ENCODE measurements at places on chromosomes 5 and 9.

DNA sequence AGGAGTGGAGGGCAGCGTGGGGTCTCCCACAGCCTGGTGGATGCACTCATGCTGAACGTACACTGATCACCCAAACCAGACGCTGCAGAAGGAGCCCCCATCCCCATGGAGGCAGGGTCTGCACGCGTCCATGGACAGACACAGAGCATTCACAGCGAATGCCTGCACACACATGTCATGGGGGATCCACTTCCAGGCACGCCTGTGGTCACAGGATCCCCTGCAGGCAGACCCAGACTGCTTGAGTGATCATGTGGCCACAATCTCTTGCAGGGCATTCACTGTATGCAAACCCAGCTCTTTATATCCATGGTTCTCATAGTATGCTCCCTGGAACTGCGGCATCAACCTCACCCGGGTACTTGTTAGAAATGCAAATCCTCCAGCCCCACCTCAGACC is 5.4 kb downstream of the SNCB start:
- no peak for DNase-seq

GRCh38 chr5:962386-962785 is 46.2 kb upstream of the NKD2 start:
- no peak for DNase-seq

DNA sequence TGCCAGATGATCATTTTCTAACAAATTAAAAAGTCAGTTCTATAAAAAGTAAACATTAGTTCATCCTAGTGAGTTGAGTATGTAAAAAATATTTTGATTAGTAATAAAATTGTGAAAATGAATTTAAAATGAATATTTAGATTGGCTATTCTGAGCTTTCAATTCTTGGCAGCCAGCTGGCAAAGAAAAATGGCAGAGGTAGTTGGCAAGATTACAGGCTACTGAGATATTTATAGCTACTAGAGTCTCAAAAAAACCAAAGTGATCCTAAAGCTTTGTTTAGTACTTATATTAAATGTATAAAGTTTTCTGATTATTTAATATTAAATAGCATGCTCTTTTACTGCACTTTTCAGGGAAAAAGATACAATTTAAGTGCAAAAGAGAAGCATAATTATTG is 25.0 kb downstream of the SGTB start:
- DNase-seq, result no peak

- DNase-seq, result no peak
Measured at GRCh38 chr5:32810804-32811203, 99.7 kb downstream of the NPR3 start.

GRCh38 chr5:94776167-94776566 is 157.7 kb downstream of the SLF1 start:
- no peak for DNase-seq

DNA sequence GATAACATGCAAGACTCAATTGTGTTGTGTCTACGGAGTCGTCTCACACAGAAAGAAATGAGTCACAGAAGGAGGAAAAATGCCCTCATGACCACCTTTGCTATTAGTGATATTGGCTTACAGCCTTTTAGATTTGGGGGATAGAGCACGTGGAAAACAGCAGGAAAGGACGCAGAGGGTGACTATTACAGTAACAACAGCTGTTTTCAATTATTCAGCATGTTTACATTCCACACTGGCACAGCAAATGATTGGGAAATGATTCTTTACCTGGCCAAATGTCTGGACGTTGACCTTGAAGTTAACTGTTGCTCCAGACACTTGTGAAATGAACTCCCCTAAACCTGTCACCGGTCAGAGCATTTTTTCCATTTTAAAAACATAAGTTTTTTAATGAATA is 46.8 kb downstream of the APTX start:
- no peak for DNase-seq

DNA sequence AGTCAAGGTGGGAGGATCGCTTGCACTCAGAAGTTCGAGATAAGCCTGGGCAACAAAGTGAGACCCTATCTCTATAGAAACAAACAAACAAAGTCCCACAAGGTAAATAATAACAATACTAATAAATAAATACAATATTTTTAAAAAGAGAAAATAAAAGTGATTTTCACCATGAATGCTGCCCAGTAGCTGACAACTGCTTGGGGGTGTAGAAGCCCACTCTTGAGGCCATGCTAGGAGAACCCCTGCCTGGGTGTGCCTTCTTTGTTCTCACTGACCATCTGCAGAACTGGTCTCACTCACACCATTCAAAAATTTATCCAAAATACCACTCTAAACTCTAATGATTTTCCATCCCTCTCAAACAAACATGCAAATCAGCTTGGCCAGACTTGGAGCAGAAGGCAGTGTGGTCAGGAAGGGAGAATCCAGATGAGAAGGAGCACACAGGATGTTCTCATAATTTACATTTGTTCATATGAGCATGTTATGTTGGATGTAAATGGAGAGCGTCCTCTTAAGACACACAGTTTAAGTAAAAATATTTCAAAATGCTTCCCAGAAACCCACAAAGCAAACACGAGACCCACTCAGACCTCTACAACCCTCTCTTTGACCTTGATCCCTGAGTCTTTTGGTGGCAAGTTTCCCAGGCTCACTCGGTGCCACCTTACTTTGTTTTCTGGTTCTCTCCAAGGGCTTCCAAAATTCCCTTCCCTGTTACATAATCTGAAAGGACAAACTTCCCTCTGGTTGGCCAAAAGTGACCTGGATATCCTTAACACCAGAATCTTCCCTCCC is 7.9 kb upstream of the RAI14 start:
- DNase-seq, result no peak

GRCh38 chr9:20640331-20641187 is 18.3 kb upstream of the MLLT3 start:
- DNase-seq, result peak; percentile 72

DNA sequence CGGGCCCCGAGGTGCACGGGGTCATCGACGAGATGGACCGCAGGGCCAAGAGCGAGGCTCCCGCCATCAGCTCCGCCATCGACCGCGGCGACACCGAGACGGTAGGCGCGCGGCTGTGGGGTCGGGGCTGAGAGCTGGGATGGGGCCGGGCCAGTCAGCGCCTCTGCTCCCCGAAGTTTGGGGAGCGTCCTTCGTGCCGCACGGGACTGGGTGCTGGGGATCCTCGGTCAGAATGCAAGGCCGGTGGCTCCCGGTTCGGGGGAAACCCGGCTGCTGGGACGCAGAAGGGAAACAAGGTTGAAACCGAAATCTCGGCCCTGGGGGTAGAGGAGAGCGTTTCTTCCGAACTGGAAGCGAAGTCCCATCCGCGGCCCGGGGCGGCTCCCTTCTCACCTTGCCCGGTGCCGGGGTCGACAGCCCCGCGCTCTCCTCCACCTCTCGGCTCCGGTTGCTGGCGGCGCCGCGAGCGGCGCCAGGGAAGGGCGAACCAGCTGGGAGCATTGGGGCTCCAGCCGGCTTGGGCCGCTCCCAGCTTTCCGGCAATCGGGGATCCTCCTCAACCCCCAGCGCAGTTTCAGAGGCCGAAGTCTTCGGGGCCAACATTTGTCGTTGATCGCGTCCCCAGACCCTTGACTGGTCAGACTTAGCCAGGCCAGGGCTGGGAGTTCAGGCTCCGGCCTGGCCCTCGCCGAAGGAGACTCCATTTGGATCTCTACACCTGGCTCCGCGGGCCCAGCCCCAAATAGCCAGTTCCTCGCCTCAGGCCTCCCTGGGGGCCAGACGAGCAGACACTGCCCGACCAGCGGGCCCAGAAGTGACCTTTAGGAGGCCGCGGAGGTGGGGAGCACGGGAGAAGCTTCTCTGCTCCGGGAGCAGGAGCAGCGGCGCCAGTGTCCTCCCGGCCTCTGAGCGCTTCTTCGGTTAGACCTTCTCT is 1.1 kb downstream of the LHX2 start:
- no peak for DNase-seq

DNA sequence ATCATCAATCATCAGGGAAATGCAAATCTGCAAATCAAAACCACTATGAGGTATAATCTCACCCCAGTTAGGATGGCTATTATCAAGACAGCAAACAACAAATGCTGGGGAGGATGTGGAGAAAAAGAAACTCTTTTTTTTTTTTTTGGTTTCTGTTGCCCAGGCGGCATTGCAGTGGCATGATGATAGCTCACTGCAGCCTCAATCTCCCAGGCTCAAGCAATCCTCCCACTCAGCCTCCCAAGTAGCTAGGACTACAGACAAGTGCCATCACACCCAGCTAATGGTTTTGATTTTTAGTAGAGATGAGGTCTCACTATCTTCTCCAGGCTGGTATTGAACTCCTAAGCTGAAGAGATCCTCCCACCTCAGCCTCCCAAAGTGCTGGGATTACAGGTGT is 5.4 kb upstream of the CNTRL start:
- DNase-seq, result no peak

- DNase-seq, result peak; percentile 85
Measured at GRCh38 chr9:130042885-130043653, at the start of gene FNBP1. TSS of gene FNBP1 (minus strand) at chr9:130043189. CDS start at chr9:130042975, 214 bp downstream.

DNA sequence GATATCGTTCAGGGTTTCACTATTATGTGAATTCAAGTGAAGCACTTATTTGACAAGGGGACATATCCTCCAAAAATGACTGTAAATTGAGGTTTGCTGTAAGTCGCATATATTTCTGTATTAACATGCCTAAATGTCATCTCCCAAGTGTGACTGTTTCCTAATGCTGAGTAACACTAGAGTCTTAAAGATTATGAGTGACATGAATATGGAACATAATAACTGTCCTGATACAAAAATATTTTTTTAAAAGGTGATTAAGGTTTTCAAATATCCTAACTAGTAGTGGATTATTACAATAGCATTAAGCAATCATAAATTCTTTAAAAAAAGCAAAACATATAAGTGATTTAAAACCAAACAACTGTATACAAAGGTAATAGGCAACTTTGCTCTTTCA is 3.6 kb downstream of the NFIB start:
- DNase-seq, result no peak

GRCh38 chr5:148972396-148972795 is 90.5 kb downstream of the SH3TC2 start:
- no peak for DNase-seq

GRCh38 chr5:38648703-38649291 is 92.4 kb upstream of the LIFR start:
- DNase-seq, result no peak

DNA sequence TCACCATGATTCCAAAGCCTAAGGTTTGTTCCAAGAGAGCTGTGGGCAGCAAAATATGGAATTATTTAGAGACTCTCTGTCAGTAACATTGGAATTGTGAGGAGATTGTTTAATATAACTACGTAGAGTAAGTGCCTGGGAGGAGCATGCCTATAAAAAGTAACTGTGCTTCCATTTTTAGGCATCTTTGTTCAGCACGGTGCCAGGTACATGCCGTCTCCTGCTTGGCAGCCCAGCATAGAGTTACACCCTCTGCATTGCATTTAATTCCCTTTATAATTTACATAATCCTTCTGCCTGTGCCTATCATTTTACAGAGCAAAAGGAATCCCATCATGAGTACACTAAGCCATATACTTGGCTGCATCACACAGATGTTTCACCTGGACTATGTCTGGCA is 32.1 kb upstream of the ALDH1A1 start:
- DNase-seq, result no peak

DNA sequence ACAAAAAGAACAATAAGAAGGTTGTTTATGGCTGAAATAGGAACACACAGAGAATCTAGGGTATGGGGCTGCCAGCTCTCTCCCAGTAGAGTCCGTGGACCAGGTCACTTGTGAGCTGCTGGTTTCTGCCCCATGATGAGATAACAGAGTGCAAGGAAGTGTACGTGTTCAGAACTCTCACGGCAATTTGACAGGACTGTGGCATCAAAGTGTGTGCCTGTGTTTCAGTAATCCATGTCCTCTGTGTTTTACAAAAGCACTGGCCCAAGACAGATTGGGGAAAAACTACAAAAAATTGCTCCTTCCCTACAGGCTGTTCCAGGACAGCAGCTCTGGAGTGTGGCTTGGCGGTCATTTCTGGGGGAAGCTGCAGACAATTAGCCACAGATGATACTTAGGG is 184.6 kb downstream of the AUH start:
- no peak for DNase-seq

- no peak for DNase-seq
Measured at GRCh38 chr9:12350775-12351174, 342.4 kb upstream of the TYRP1 start.

GRCh38 chr9:88258024-88258423 is 119.7 kb upstream of the SPATA31C2 start:
- DNase-seq, result no peak

DNA sequence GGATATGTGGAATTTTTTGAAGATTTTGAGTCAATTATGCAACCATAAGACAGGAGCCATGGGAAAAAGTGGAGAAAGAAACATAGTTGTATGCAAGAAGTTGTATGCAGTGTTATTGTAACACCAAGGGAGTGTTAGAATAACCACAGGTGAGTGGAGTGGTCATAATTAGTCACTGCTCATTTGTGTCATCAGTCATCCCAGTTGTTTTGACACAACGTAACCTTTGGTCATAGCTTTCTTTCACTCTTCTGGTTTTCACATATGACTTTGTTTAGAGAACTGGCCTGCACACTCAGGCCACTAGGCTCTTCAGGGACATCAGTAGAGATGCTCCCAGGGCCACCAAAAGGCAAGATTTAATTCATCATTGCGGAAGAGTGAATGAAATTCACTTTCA is 158.7 kb upstream of the HMHB1 start:
- no peak for DNase-seq

DNA sequence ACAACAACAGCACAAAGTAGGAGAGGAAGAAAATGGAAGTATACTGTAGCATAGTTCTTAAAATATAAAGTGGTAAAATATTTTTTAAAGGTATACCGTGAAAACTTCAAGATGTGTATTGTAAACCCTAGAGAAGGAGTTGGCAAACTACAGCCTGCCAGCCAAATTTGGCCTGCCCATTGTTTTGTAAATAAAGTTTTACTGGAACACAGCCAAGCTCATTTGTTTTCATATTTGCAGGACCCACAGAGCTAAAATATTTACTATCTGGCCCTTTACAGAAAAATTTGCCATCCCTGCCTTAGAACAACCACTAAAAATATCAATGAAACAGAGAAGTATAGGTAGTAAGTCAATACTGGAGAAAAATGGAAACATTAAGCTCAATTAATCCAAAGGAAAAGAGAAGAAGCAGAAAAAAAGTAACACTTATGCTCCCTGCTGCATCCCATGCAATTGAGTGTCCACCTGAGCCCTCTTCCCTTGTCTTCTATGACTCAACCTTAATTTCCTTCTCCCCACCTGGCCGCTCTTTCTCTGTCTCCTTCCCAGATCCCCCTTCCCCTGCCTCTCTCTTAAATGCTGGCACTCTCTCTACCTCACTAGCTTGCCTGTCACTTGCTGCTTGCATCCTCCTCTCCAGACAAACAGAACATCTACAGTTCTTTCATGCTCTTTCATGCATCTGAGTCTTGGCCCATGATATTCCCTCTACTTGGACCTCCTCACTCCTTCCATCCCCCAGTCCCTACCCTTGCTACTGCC is 50.6 kb upstream of the FER start:
- no peak for DNase-seq

- DNase-seq, result no peak
Measured at GRCh38 chr5:120748474-120748873, 284.4 kb downstream of the PRR16 start.

DNA sequence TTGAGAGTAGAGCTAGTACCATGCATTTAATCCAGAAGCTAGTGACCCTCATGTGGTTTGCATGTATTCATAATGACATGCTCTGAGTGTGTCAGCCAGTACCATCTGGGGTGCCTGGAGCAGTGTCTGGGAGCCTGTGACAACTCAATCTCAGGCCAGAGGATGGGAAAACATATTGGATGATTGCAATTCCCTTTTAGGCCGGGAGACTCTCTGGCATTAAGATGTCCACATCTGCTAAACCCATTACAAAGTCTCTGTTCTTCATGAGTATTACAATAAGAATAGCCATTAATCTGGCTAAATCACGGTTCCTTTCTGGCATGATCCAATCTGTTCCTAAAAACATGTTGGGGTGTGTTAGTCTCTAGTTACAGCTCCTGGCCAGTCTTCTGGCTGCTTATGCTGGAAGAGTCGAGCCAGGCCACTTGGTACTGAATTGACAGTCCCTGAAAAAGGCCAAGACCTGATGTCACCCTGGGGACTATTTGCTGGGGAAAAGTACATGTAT is 475.7 kb downstream of the ENC1 start:
- DNase-seq, result no peak

Data from CD4-positive, alpha-beta T cell treated with Interleukin-10 for 1 hour (primary cell).